NCI-H1092 (cell line): ENCODE measurements at places on chromosomes 6 and 20.

DNA sequence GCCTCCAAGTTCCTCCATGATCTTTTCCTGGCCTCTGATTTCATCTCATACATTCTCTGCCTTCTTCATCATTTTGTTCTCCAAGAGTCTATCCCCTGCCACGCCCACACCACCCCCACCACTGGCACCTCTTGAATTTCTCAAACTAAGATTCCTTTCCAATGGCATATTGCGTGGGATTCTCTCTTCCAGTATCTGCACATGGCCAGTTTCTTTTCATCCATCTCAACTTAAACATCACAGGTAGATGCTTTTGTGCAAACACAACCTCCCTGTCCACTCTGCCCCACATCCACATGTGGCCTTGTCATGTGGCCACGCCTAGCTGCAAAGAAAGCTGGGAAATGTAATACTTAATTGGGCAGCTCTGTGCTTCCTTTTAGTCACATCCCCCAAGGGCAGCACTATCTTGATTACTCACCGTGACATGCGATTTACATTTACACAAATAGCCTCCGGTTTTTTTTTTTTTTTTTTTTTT, 33.4 kb upstream of the ZMYND8 start:
- no peak for DNase-seq

- DNase-seq, result no peak
Observed at GRCh38 chr6:130967502-130968445, 95.3 kb downstream of the EPB41L2 start.

DNA sequence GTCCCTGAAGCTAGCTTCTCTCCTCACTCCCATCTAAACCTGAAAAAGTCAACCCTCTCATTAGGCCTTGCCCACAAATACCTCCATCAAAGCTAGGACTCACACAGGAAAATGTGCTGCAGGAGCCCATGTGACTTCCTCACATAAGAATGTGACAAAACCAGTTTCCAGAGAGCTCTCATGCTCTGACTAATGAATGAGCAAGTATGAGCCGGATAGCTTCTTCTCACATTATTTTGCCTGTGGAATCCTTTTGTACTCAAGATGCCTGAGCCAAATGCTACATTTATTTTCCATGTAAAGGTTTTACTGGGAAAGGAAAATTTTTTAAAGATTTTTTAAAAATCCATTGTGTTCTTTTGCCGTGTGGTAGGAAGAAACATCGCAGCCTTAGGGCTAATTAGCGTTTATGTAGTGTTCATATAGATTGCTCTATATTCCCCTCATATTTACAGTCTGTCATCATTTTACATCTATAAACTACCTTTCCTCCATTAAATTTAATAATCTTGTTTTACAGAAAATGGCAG, 68.6 kb upstream of the CCN6 start:
- DNase-seq, result no peak

GRCh38 chr20:56964901-56965300, 301.5 kb downstream of the BMP7 start:
- no peak for DNase-seq

- no peak for DNase-seq
Observed at GRCh38 chr20:18003897-18004296, 35.1 kb downstream of the MGME1 start.

DNA sequence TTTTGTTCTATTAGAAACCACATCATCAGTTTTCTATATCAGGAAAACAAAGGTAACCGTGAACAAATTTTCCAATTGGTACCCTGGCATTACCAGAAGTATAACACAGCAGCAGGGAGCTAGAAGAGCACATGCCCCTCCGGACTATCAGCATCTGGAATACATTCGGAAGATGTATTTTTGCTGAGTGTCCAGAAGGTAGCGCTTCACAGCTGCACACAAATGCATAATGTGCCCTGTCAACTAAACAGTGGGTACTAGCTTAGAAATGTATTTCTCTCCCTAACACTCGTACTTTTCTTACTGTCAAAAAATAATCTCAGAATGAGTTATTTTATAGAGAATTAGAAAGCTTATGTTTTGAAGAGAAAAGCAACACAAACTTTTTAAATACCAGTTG, 77.6 kb downstream of the HUS1B start:
- DNase-seq, result no peak

- DNase-seq, result no peak
Observed at GRCh38 chr20:51705400-51705799, 62.8 kb downstream of the ATP9A start.

- DNase-seq, result peak; percentile 21
Observed at GRCh38 chr6:112253841-112254816, at the start of gene LAMA4. LAMA4 (minus strand) TSS chr6:112254567; CDS start chr6:112254150, 417 bp downstream.

DNA sequence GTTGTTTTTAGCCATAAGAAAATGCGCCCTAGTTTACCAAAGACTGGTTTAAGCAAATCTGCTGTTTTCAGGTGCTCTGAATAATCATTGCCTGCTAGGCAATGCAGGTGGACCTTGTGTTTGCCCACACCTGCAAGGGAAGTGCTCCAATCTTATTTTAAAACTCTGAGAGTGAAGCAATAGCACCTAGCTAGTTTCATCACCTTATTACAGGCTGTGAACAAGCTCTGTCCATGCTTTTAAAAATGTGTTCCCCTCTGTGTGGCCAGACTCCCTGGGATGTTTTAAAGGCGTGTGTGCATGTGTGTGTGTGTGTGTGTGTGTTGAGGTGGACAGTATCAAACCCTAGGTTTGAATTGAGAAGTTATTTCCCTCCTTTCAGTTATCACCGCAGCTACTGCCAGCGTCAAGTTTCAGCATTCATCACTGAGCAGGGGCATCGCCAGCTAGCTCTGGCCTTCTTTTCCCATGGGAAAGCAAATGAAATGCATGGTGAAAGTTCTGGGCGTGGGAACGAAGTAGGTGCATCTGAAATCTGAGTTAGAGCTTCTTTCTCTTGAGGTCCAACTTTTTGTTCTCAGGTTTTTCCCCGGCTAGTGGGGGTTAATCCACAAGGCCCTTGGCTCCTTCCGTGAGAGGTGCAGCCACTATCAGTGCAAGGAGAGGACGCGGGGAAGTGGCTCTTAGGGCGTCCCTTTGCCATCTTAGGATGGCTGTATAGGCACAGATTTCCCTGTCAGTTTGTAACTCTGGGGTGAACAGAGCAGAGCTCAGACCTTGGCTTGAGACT, 30.8 kb downstream of the DUSP22 start:
- no peak for DNase-seq

GRCh38 chr20:47950124-47950912, 165.0 kb upstream of the SULF2 start:
- DNase-seq, result peak; percentile 3

DNA sequence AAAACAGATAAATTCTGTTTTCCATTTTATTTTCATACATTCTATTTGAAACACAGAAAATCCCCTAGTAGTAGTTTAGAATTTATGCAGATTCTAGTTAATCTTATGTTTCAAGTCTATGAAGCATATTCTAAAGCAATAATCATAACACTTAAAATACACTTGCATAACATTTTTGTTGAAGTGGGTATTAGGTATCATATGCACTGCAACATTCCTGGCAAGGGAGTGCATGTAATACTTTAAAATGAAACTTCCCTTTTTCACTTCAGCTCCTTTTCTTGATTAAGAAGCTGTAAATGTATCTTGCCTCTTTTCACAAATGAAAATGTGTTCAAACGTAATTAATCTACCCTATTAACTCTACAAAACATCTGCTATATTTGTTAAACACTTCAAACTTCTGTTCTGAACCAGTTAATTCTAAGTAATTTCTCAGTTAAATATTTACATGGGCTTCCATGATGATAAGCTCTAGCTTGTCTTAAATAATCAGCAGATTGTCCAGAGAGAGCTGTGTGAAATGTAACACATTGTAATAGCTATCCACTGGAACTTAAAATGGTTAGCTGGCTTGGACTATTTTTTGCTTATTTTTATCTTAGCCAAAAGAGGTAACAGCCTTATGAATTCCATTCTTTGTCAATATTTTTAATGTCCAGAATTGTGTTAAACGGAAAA, 192.8 kb downstream of the COL19A1 start:
- DNase-seq, result no peak

DNA sequence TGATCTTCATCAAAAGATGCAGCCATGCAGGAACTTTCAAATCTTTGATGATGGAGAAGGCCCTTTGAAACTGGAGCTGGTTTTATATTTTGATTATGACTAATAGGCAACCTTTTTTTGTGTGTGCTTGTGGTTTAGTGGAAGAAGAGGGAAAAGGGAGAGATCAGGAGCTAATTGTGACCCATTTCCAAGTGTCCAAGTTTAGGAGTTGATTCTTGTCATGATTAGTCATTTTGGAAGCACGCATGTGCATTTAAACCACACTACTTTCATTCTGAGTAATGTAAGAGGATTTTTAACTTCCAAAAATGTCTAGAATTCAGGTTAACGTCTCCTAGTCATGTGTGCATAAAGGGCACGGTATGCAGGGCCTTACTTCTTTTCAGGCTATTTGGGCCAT, 3.5 kb downstream of the FOXO3 start:
- DNase-seq, result no peak

DNA sequence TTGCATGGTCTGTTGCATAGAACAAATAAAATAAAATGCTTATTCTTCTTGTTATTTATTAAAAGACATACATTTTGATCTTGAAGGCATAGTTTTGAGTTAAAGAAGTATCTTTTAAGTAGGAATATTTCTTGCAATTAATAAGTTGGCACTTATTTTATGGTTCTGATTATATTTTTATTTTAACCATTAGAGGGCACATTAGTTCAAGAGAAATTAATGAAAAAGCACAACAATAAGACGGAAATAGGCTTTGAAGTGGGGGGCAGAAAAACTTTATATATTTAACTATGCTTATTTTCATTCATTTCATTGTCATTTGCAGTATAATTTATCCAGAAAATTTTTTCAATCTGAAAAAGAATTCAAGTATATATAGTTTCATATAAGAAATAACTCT, 44.2 kb upstream of the MAP3K7 start:
- no peak for DNase-seq

- DNase-seq, result no peak
Observed at GRCh38 chr20:37291724-37292126, 2.3 kb downstream of the MANBAL start.

DNA sequence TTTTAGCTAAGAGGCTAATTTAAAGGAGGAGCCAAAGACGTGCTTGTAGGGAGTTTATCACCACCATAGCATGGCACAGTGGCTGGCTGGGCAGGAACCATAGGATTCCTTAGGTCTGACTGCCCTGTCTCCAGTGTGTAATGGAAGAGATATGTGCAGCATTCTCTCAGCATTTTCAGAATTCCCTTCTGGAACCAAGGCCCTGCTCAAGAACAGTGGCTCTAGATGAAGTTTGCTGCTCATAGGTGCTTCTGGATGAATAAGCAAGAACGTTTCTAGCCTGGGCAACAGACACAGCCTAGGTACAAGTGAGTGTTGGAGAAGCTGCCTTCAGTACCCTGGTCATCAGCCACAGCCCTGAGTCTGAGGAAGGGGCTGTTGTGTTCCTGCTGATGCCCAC, 69.1 kb downstream of the LCA5 start:
- DNase-seq, result no peak

DNA sequence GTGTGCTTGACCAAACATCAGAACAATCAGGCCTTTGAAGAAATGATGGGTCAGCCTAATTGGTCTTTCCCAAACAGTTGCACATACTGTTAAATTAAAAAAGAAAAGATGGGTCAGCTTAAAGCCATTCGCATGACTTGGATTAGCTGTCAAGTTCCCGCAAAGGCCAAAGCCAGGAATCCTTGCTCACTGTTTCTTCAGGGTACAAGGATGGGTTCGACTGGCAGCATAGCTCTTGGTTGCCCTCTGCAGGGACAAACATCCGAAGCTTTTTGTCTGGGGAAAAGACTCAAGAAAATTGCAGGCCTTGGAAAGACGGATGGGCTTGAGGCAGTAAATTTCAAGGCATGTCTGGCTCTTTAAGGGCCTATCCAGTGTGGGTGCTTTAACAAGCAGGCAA, 168.0 kb downstream of the HDGFL1 start:
- no peak for DNase-seq

- no peak for DNase-seq
Observed at GRCh38 chr6:52893803-52894202, 15.7 kb downstream of the GSTA3 start.

DNA sequence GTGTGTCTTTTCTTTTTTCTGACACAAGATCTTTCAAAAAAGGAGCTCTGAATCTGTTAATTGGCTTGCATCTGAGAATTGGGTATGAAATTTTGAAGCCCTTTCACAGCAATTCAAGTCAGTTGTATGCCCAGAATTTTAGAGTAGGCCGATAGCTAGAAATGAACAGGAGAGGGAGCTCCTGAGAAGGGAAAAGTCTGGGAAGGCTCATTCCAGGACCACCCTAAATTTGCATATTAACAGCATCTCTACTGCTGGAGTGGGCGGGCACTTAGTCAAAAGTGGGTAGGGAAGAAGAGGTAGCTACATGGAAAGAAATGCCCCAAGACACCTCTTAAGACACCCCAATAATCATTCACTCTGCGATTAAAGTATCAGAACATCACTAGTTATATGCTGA, 928.3 kb downstream of the TBC1D32 start:
- no peak for DNase-seq

DNA sequence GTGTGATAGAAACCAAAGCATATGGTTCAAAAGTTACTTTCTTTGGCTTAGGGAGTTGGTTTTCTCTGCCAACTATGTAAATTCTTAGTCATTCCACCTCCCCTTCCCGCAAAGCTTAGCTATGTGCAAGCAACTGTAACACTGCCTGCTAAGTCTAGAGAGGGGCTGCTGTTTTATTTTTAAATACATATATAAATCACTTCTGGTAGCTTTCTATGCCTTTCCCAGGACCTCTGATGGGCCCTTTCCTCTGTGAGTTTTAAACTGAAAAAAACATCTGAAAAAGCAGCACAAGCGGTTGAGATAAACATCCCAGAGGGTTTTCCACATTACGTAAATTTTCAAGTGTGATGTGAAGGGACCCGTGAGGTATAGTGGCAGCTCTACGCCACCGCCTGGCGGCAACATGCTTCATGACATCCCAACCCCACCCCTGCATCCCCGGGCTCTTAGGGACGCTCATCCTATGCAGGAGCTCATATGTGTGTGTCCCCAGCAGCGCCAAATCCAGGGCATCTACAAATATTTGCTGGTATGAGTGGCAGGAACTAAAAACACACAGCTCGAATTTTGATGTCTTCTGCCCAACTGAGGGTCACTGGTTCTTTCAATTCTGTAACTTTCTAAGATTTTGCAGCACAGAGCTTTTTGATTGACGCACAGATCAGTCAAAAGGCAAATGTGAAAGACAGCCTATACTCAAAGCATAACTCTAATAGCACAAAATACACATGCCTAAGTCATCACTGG, 12.7 kb downstream of the SAYSD1 start:
- DNase-seq, result no peak

DNA sequence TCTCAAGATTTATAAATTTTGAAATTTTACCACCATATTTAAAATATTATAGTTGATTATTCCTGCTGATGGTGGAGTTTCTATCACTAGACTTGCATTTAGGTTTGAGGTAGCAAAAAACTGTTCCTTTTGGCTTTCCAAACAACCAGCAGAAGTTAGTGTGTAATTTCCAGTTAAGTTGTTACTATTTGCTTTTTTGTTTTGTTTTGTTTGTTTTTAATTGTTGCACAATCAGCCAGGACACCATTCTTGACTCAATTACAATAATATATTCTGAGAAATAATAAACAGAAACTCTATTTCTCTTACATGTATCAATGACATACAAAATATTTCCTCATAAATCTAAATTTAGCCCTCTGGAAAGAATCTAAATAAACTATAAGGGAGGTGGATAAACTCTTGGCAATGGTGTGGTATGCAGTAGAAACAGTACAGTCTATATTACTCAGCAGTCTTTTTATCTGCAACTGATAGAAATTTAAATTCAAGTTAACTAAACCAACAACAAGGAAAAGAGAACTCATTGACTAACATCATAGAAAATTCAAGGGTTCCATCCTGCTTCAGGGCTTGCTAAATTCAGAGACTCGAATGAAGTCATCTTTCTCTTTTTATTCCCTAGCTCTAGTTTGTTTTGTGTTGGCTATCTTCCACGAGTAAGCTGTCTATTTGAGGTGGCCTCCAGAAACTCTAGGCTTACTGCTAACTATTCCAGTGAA, 19.4 kb upstream of the COL19A1 start:
- no peak for DNase-seq
